NCI-H187 (cell line): ENCODE measurements at places on chromosomes 3 and 15.

DNA sequence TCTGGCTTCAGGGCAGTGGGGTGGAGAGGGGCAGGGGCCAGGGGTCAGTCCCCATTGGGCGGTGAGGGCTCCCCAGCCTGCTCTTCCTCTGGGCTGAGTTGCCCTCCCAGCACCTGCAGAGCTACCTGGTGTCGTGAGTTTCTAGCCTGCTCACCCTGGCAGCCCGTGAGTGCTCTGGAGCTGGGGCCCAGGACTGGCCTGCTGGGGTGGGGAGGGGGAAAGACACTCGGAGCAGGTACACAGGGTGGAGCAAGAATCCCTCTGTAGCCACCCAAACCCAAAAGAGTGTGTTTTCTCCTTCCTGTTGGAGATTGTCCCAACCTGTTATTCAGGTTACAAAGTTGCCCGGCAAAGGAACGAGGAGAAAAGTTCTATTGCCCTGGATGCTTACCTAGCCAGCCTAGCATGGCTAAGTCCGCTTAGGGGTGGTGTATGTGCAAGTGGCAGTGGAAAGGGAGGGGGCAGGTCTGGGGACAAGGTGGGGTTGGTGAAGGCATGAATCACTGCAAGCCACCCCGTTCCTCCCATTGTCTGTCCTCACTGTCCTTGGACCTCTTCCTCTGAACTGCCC, 8.9 kb downstream of the FAM3D start:
- no peak for DNase-seq

GRCh38 chr3:21705769-21706168, 45.2 kb downstream of the ZNF385D start:
- DNase-seq, result no peak

GRCh38 chr15:89321521-89322410, 12.9 kb downstream of the POLG start:
- no peak for DNase-seq

GRCh38 chr15:69656271-69657030, 203.8 kb downstream of the RPLP1 start:
- no peak for DNase-seq

DNA sequence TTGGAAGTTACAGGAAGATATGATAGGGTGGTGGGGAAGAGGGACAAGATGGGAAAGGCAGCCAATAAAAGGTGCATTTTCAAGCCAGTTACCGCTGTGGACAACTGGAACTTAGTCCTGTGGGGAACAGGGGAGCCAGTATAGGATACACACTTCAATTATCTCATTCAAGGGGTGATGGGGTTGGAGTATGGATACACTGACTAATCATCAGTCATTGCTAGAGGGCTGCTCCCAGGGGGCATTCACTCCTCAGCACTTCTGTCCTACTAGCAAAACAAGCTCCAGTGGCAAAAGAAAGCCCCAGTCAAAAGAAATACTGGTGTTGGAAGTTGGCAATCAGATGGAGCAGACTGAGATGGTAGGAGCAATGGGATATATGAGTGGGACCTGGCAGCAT, 183.4 kb upstream of the GADL1 start:
- DNase-seq, result no peak

DNA sequence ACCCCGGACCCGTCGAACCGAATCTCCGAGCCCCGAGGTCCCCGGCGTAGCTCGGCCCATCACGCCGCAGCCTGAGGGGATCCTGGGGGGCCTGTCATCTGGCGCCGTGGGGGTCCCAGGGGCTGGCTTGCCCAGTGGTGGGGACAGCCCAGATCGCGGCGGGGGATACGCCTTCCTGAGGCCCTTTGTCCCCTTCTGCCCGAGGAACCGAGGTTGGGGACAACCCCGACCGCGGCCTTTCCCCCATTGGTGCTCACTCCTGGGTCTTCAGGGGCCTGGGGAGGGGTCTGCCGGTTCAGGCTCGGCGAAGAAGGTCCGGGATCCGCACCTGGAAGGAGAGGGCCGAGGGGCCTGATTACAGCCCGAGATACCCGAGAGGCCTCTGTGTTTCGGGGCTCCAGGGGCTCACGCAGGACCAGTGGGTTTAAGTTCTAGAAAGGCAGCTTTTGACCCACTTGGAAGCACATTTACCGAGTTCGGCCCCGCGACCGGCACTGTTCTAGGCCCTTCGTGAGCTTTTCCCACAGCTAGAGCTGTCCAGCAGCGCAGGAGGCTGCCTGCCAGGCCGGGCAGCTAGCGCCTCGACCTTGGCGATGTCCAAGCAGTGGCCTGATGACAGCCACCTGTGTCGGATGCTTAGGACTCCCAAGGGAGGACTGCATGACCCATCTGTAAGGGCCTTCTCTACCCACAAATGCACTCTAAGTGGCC, 504 bp downstream of the ABHD2 start:
- no peak for DNase-seq

- DNase-seq, result no peak
Observed at GRCh38 chr3:133455281-133455680, 55.4 kb downstream of the BFSP2 start.

DNA sequence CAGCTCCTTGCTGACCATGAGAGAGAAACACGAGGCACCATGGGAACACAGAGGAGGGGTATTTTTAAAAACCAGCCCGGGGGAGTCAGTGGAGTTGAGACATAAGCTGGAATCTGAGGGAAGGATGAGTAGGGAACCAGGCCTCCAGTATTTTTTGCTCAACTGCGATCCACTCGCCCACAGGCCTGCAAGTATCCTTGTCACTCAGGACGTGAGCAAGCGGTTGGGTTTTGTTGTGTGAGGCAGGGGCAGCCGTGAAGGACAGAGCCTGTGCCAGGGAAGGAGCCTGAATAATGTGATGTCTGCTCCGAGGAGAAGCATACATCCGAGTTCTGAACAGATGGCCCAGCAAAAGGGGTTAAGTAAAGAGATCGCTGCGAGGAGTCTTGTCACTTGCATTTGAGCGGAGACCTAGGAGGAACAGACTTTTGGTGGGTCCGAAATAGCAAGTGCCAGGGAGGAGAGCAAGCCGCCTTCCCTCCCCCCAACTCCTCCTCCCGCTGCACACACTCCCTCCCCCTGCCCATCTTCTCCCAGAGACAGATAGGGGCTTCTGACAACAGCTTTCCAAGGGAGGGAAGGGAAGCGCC, 20.4 kb upstream of the NTRK3 start:
- no peak for DNase-seq

GRCh38 chr3:40620151-40620550, 95.4 kb downstream of the ZNF621 start:
- no peak for DNase-seq

- DNase-seq, result no peak
Observed at GRCh38 chr3:17166369-17166768, 281.6 kb downstream of the PLCL2 start.

- no peak for DNase-seq
Observed at GRCh38 chr3:152198665-152199064, 70.1 kb upstream of the MBNL1 start.

- no peak for DNase-seq
Observed at GRCh38 chr3:134068429-134068828, 38.7 kb upstream of the SLCO2A1 start.
